ENCODE measurements at places on chromosomes 2 and 18.

DNA sequence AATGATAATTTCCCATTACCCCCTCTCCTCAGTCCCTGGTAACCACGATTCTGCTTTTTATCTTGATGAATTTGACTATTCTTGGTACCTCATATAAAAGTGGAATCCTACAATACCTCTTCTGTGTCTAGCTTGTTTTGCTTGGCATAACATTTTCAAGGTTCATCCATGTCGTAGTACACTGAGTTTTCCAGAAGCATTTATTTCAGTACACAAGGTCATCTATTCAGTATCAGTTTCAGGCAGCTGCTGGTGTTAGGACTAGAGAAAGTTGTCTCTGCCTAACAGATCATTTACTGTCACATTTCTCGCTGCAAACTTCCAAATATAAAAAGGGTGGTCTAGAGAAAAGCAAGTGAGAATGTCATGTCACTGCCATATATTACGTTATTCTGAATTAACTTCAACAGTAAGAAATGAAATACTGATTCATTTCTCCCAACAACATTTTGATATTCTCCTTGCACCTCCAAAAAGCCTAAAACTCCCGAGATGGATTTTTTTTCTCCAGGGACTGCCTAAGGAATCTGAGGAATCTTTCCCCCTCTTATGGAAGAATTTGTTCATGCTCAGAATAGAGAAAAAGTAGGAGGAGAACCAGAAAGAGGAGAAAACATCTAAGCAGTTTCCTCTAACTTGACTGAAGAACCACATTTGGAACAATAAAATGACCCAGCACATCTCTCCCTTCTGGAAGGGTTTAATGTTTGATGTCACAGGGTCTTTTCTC, 36.0 kb downstream of the CDK15 start:
- H3K27ac ChIP-seq, result no peak overlapping the region
- no peaks in the 10 kb centered on the region for H3K4me1 ChIP-seq
- H3K27me3 ChIP-seq, result peaks cover 12% of the 10 kb centered on the region
- H3K36me3 ChIP-seq, result no peaks in the 10 kb centered on the region
- no peak for DNase-seq

DNA sequence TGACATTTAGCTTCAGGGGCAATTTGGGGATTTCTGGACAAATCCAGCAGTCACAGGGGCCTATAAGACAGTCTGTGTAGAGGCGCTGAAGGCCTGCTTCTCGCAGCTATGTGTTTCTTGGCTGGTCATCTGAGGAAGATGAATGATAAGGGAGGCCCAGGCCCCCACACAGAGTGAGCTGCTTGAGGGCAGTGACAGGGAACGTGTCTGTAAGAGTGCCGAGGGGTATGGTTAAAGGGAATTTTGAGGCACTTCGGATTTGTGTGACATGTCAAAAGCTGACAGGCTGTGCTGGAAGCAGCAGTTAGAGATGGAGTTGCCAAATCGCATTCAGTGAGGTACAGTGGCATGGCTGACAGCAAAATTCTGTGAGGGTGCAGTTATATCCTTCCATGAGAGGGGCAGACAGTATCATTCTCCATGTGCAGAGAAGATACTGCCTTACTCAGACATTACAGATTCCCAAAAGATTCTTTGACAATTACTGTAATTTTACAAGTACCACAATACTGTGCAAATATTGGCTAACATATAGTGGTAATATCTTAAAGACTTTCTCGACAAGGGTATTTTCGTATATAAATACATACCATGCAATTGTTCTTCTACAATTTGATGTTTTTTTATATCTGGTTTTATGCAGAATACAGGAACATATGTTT, 74.0 kb downstream of the CERS6 start:
- H3K36me3 ChIP-seq, result peaks cover 3% of the 10 kb centered on the region
- DNase-seq, result no peak
- H3K4me1 ChIP-seq, result peaks cover 18% of the 10 kb centered on the region
- H3K27me3 ChIP-seq, result no peaks in the 10 kb centered on the region

GRCh38 chr2:133333181-133333580, 235.1 kb downstream of the NCKAP5 start:
- no peaks in the 10 kb centered on the region for H3K4me1 ChIP-seq
- no peaks in the 10 kb centered on the region for H3K27me3 ChIP-seq
- no peak overlapping the region for H3K27ac ChIP-seq
- no peak for DNase-seq
- no peak overlapping the region for H3K4me3 ChIP-seq

- no peak overlapping the region for H3K4me3 ChIP-seq
- H3K27me3 ChIP-seq, result no peaks in the 10 kb centered on the region
- DNase-seq, result no peak
- H3K36me3 ChIP-seq, result peaks cover 76% of the 10 kb centered on the region
- no peak overlapping the region for H3K27ac ChIP-seq
- H3K4me1 ChIP-seq, result no peaks in the 10 kb centered on the region
These were observed 153.5 kb upstream of the PGAP1 start for GRCh38 chr2:197079832-197080555.

DNA sequence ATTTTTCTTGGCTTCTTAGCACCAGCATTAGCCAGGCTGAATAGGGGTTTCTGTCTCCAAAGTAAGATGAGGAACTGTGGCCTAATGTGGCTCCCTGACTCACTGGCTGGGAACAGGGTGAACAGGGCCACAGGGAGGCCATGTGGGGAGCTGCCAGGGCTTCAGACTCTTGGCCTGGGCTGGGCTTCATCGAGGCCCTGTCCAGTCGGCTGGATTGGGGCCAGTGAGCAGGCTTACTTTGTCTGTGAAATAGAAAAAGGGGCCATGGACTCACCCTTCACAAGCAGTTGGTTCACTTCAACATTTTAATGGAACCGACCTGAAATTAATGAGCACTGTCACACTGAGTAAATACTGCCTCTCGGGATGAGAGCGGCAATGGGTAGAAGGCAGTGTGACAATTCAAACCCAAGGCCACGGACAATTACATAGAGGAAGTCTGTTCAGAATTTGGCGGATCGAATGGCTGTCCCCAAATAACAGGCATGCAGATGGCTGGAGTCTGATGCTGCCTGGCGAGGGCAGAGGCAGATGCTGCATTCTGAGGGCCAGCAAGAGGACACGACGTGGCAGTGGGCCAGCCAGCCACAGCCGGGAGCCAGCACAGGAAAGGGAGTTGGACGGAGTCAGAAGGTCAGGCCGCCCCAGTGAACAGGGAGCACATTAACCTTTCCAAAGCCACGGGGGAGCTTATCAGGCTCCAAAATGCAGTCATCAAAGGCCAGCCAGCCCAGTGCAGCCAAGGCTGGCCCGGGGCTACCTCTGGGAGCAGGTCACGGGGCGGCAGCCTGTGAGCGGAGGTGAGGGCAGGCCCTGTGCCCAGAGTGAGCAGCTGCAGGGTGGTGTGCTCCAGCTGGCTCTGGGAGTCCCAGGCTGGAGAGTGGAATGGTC, 146.6 kb upstream of the REV1 start:
- H3K36me3 ChIP-seq, result no peaks in the 10 kb centered on the region
- no peak for DNase-seq
- no peak overlapping the region for H3K27ac ChIP-seq
- H3K27me3 ChIP-seq, result no peaks in the 10 kb centered on the region
- no peak overlapping the region for H3K4me3 ChIP-seq

DNA sequence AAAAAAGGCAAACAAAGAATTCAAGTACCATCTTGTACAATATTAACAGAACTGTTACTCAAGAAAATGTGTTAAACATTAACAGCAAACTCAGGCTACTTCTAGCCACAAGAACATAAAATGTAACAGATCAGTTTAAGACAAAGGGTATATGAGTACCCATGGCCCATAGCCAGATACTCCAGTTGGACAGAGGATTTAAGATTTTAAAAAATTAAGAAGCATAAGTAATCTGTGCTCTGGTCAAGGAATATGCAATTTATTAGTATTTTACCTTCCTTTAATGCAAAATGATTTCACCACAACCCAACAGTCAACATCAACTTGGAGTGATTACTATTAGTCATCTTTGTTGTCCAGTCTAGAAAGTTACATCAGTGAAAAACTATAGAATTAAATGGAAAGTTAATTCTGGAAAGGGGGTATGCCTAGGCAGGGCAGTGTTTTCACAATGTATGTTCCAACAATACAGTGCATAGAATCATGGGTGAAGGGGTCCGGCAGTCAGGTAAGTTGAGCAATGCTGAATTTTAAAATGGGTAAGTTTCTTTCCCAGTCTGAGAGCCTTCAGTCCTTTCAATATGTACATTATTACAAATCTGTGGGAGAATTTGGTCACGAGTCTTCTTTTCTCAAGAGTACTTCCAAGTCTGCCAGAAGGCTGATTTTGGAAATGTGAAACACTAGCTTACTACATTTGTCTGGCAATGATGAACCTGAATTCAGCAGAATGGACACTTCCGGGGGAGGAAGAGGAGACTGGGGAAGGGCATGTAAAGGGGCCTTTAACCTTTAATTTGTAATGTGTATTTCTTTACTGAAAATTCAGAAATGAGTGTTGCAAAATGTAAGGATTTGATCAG, 34.5 kb downstream of the SFT2D3 start:
- H3K4me1 ChIP-seq, result peaks cover 18% of the 10 kb centered on the region
- no peaks in the 10 kb centered on the region for H3K27me3 ChIP-seq
- peaks cover 41% of the 10 kb centered on the region for H3K36me3 ChIP-seq
- H3K4me3 ChIP-seq, result no peak overlapping the region

- peaks cover 2% of the 10 kb centered on the region for H3K4me1 ChIP-seq
- no peak overlapping the region for H3K4me3 ChIP-seq
- no peak overlapping the region for H3K27ac ChIP-seq
- peaks cover 6% of the 10 kb centered on the region for H3K36me3 ChIP-seq
- DNase-seq, result no peak
- peaks cover 11% of the 10 kb centered on the region for H3K27me3 ChIP-seq
These were observed 76.2 kb downstream of the NRP2 start for GRCh38 chr2:205758500-205758899.

GRCh38 chr2:30530346-30530745, 83.3 kb downstream of the LCLAT1 start:
- no peak for DNase-seq
- H3K4me1 ChIP-seq, result peaks cover 2% of the 10 kb centered on the region
- no peak overlapping the region for H3K27ac ChIP-seq
- H3K36me3 ChIP-seq, result peaks cover 26% of the 10 kb centered on the region
- no peaks in the 10 kb centered on the region for H3K27me3 ChIP-seq

DNA sequence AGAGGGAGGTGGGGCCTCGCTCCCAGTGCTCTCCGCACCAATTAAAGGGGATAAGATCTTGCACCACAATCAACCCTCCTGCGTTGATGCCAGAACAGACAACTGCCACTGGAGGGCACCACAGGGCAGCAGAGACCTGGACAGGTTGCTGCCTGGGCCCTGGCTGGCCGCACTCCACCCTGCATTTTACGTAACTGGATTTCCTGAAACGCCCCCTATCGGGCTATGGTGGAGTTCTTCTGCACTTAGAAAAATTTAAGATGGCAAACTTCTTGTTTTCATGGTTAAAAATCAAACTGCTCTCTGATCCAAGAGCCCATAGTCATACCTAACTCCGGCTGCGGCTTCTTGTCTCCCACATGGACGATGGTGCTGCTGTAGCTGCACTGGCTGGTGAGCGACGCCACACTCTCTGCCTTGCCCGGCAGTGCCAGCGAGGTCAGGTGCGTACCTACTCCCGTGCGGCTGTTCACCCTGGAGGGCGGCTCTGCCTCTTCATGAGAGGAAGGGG, 16.8 kb upstream of the HES6 start:
- H3K27ac ChIP-seq, result no peak overlapping the region
- peak; percentile 52 for DNase-seq
- no peaks in the 10 kb centered on the region for H3K27me3 ChIP-seq
- no peak overlapping the region for H3K4me3 ChIP-seq
